Transverse colon (tissue), 4 donors: ENCODE measurements at places on chromosomes 16 and 17. TPM values are rescaled to one million over a fixed set of nuclear protein-coding genes. Genes with fewer than 3 reads are reported as not detected.

DNA sequence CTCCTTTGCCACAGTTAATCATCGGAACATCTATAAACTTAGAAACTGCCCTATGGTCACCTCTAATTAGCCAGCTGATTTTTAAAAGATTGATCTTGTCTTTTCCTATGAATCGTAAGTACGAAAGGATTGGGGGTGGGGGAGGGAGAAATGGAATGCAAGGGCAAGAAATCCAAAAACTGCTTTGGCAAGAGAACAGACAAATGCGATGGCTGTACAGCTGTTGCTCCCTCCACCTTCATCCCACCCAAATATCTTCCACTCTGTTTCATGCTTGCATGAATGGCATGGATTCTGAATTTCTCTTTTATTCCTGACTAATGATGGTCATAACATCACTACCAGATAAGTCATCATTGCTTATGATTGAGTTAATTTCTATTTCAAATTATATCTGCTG is 165.7 kb downstream of the STX8 start:
- no peak for DNase-seq

GRCh38 chr17:2259769-2260536 is 43.6 kb downstream of the SMG6 start:
- peak; percentile 64 for DNase-seq

- DNase-seq = peak; percentile 74
Observed at GRCh38 chr17:49361129-49361901, 735 bp downstream of the ZNF652 start.

DNA sequence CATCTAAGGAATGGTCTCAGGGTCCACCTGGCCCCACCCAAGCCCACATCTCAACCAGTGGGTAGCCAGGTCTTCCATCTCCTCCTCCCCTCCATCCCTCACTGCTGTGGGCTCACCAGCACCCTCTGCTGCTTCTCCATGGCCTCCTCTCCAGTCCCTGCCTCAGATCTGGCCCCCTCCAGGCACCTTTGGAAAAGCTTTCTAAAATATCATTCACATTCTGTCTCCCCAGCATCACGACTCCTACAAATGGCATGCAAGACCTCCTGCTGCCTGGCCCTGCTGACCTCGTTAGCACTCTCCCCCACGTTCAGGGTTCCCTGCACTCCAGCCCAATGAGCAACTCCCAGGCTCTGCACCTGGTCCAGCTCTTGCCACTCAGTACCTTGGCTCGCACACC is 13.7 kb downstream of the GLP2R start:
- no peak for DNase-seq

NPIPA8 gene
- 36.6 TPM for total RNA-seq

- DNase-seq = no peak
Observed at GRCh38 chr17:77817953-77818352, 140.6 kb upstream of the TNRC6C start.

- peak; percentile 83 for DNase-seq
Observed at GRCh38 chr16:67936880-67937605, 393 bp upstream of the PSMB10 start.

- peak; percentile 53 for DNase-seq
Observed at GRCh38 chr16:11100239-11100750, 155.7 kb downstream of the SOCS1 start.

- no peak for DNase-seq
Observed at GRCh38 chr17:29283496-29283895, 10.5 kb downstream of the NUFIP2 start.

- DNase-seq = no peak
Observed at GRCh38 chr16:50096791-50097190, 31.0 kb downstream of the HEATR3 start.

DNA sequence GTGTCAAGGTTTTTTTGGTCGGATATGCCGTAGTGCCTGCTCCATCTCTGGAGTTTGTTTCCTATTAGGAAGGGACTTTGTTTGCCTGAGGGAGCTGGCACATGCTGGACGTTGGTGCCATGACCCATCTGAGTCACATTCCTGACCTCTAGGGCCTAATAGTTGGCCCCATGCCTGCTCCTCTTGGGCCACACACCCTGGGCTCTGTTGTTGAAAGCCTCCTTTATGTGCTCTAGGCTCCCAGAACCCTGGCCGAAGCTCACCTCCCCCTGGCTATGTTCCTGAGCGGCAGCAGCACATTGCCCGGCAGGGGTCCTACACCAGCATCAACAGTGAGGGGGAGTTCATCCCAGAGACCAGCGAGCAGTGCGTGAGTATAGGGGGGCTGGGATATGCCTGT is 18.4 kb downstream of the LIMD2 start:
- DNase-seq = no peak

DNA sequence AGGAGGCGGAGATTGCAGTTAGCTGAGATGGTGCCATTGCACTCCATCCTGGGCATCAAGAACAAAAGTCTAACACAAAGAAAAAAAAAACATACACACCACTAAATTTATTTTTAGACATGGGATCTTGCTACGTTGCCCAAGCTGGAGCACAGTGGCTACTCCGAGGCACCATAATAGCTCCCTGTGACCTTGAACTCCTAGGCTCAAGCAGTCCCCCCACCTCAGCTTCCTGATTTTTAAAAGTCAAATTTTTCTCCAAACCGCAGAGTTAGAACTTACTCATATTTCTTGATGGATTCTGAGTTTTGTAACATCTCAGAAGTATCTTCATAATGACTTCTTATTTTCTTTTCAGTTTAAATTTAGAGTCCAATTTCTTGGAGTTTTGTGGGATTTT is 3.4 kb downstream of the CMTM4 start:
- DNase-seq = no peak

DNA sequence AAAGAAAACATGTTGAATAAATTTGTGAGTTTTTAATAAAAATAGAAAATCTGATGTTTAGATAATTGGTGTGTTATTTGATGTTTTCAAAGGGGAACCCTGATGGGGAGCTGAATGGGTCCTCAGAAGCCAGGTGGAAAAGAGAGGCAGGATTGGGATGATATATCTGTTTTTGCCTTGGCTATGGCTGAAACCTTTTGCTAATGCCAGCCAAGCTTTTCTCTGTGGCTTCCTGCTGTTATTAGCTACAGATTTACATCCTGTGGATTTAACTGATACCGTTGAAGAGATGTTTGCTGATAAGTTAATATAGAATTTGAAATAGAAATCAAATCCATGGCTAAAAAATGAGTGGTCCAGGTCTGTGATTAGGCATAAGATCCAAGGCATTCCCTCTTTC is 4.2 kb upstream of the AATF start:
- no peak for DNase-seq

KRT31 gene
- not detected for total RNA-seq

DNA sequence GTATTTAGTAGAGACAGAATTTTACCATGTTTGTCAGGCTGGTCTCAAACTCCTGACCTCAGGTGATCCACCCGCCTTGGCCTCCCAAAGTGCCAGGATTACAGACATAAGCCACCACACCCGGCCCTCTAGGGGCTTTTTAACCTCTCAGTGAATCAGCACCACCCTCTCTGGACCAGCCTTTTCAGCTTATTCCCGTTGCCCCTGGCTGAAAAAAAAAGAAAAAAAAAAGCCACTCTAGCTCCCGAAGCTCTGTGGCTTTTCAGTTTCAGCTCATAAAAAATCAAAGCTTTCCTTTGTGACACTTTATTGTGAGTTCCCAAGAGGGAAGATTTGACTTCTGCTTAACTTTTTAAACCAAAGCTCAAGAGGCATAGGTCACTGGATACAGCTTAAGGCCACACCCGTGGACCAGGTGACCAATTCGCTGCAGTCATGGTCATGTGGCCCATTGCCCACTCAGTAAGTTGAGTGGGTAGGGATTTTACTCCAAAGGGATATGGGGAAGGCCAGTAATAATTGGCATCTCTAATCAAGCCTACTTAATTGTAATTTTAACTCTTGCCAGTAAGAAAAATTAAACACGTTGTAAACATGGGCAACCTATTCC is 46.6 kb upstream of the MED13 start:
- peak; percentile 50 for DNase-seq

- DNase-seq = no peak
Observed at GRCh38 chr16:49307176-49307575, 25.5 kb upstream of the CBLN1 start.

DNA sequence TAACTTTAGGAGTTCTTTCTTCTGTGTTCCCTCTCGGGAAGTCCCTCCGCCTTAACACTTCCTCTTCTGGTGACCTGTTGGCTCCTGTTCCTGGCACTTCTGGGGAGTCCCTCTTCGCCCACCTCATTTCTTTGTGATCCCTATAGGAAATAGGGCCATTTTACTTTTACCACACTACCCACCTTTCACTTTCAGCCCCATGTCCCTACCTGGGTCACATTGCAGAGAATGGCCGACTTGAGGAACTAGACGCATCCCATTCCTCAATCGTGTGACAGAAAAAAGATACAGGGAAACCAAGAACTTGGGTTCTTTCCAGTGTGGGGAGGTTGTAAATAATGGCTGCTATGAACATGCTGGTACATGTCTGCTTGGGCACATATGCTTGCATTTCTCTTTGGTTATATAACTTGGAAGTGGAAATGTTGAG is 6.6 kb downstream of the IL21R start:
- DNase-seq = no peak

- no peak for DNase-seq
Observed at GRCh38 chr17:9893411-9894012, 11.6 kb downstream of the RCVRN start.
